ENCODE measurements at places on chromosomes 1 and 21. TPM values are rescaled to one million over a fixed set of nuclear protein-coding genes. Genes with fewer than 3 reads are reported as not detected.

DNA sequence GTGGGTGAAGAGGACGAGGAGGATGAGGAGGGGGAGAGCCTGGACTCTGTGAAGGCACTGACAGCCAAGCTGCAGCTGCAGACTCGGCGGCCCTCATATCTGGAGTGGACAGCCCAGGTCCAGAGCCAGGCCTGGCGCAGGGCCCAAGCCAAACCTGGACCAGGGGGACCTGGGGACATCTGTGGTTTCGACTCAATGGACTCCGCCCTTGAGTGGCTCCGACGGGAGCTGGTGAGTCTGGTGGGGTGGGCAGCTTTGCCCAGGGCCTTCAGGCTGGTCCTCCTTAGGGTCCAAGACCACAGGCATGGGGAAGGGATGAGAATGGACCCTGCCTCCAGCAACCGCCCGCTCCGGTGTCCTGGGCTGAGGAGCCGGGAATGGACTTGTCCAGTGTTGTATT, 430 bp downstream of the FAM167B start:
- peaks cover 37% of the 10 kb centered on the region for H3K4me1 ChIP-seq
- H3K27ac ChIP-seq: peak overlapping the region; percentile 91
- peaks cover 14% of the 10 kb centered on the region for H3K36me3 ChIP-seq
- H3K4me3 ChIP-seq: no peak overlapping the region
- no peak for DNase-seq
- H3K27me3 ChIP-seq: no peaks in the 10 kb centered on the region

GRCh38 chr1:147772570-147772969, 12.2 kb upstream of the GJA5 start:
- no peak overlapping the region for H3K27ac ChIP-seq
- DNase-seq: no peak
- H3K4me1 ChIP-seq: no peaks in the 10 kb centered on the region
- H3K36me3 ChIP-seq: no peaks in the 10 kb centered on the region
- H3K27me3 ChIP-seq: no peaks in the 10 kb centered on the region

GRCh38 chr21:34706337-34706736, 37.5 kb downstream of the CLIC6 start:
- H3K4me1 ChIP-seq: peaks cover 20% of the 10 kb centered on the region
- H3K27me3 ChIP-seq: no peaks in the 10 kb centered on the region
- H3K27ac ChIP-seq: no peak overlapping the region
- no peak overlapping the region for H3K4me3 ChIP-seq

GORAB gene
- 11.5 TPM for total RNA-seq

DNA sequence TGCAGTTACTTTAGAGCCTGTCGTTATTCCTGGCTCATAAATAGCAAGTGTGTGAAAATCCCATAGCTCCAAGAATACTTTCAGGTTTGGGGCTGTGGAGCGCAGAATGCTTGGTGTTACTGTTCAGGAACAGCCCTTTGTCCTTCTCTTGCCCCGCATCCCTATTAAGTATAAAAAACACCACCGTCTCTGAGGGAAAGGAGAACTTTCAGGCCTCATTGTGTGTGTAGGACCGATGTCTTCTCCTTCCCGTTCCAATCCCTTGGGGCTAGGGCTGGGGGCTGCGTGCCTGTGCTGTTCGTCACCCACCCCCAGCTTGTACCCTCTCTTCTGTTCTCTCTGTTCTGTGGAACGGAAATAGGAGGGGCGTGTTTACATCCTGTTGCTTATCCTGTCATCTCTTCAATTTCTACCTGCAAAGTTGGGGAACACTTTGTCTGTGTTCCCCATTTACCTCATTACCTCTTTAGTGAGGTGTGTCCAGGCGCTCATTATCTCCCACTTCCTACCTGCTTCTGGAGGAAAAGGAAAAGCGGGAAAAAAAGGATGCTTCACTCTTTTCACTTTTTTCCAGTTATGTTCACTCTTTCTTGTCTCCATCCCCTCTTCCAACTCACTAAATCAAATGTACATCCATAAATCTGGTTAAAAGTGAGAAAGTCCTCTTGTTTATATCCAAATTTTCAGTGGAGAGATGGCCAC, 788 bp upstream of the TXNIP start:
- H3K27me3 ChIP-seq: no peaks in the 10 kb centered on the region
- H3K4me1 ChIP-seq: peaks cover 48% of the 10 kb centered on the region
- H3K27ac ChIP-seq: peak overlapping the region; percentile 91
- H3K36me3 ChIP-seq: peaks cover 36% of the 10 kb centered on the region
- peak overlapping the region; percentile 97 for H3K4me3 ChIP-seq

GRCh38 chr1:214582289-214582891, 20.6 kb upstream of the CENPF start:
- H3K4me1 ChIP-seq: no peaks in the 10 kb centered on the region
- no peak for DNase-seq
- H3K36me3 ChIP-seq: no peaks in the 10 kb centered on the region
- H3K27me3 ChIP-seq: no peaks in the 10 kb centered on the region
- H3K4me3 ChIP-seq: no peak overlapping the region
- no peak overlapping the region for H3K27ac ChIP-seq

GRCh38 chr1:18940303-18941020, 16.0 kb downstream of the IFFO2 start:
- H3K36me3 ChIP-seq: peaks cover 7% of the 10 kb centered on the region
- no peaks in the 10 kb centered on the region for H3K27me3 ChIP-seq
- DNase-seq: no peak

GRCh38 chr1:64892576-64893573, 73.5 kb downstream of the JAK1 start:
- peaks cover 77% of the 10 kb centered on the region for H3K4me1 ChIP-seq
- no peak overlapping the region for H3K4me3 ChIP-seq
- peak overlapping the region; percentile 9 for H3K27ac ChIP-seq
- H3K36me3 ChIP-seq: no peaks in the 10 kb centered on the region
- no peak for DNase-seq

GRCh38 chr1:3642919-3643675, 6.8 kb downstream of the WRAP73 start:
- H3K4me1 ChIP-seq: no peaks in the 10 kb centered on the region
- no peaks in the 10 kb centered on the region for H3K36me3 ChIP-seq
- no peak for DNase-seq
- no peak overlapping the region for H3K4me3 ChIP-seq
- H3K27ac ChIP-seq: no peak overlapping the region

- H3K27ac ChIP-seq: no peak overlapping the region
- H3K4me3 ChIP-seq: no peak overlapping the region
- H3K27me3 ChIP-seq: no peaks in the 10 kb centered on the region
- H3K4me1 ChIP-seq: no peaks in the 10 kb centered on the region
- DNase-seq: no peak
Observed at GRCh38 chr1:17416389-17416788, 23.1 kb downstream of the RCC2 start.

DNA sequence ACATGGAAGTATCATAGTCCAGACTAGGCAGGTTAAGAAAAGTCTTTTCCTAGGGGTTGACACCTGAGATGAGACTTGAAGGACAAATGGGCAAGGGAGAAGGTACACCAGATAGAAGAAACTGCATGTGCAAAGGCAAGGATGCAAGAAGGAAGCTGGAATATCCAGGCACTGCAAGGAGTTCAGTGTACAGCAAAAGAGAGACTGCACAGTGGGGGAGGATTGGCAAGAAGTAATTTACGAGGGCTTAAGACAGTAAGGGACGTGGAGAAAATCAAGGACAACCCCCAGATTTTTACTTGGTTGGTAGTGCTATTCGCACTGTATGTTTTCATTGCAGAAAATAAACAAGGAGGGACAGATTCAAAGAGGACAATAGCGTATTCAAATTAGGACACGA, 58.5 kb downstream of the DNM3 start:
- no peak for DNase-seq
- no peaks in the 10 kb centered on the region for H3K36me3 ChIP-seq
- no peak overlapping the region for H3K4me3 ChIP-seq

DNA sequence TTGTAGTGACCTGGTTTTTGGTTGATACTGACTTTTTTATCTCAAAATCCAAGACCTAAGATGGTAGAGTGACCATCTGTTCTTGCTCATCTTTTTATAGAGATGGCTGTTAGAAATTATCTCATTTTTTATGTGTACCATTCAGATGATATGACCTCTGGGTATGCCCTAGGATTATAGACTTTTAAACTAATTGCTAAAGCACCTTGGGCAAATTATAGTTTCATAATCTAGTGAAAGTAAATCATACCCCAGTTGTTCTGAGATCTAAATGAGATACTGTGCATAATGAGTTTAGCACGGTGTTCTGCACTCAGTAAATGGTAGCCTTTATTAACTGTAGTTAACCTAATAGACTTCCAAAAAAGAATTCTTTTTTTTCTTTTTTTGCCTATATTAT, 182.6 kb upstream of the L1TD1 start:
- no peak overlapping the region for H3K4me3 ChIP-seq
- DNase-seq: no peak
- H3K27me3 ChIP-seq: no peaks in the 10 kb centered on the region

GRCh38 chr21:44887807-44888580, 14.5 kb upstream of the PTTG1IP start:
- H3K27me3 ChIP-seq: no peaks in the 10 kb centered on the region
- peaks cover 4% of the 10 kb centered on the region for H3K4me1 ChIP-seq
- no peak for DNase-seq
- no peak overlapping the region for H3K27ac ChIP-seq
- no peak overlapping the region for H3K4me3 ChIP-seq
- peaks cover 24% of the 10 kb centered on the region for H3K36me3 ChIP-seq

PPM1J gene
- total RNA-seq: 1.6 TPM

DNA sequence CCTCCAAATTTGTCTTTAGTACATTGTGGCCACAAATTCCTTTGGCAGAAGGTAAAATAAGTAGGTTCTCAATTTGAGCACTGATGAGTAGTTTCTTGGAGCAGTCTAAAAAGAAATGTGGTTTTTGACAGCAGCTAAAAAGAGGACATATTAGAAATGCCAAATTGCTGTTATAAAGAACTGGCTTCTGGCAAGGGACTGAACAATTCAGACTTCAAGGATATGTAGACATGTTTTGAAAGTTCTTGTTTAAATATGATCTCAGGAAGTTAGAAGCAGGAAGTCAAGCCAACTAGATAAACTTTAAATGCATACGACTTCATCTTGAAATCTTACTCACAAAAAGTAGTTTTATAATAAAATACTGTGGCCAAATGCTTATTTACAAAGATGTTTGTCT, 18.8 kb downstream of the C1orf52 start:
- H3K27ac ChIP-seq: no peak overlapping the region
- DNase-seq: no peak
- no peak overlapping the region for H3K4me3 ChIP-seq
- H3K36me3 ChIP-seq: no peaks in the 10 kb centered on the region
- H3K27me3 ChIP-seq: no peaks in the 10 kb centered on the region

RPTN gene
- not detected for total RNA-seq

FCRLB gene
- total RNA-seq: 1.5 TPM

RGS8 gene
- not detected for total RNA-seq

CAPN8 gene
- total RNA-seq: not detected

LRRC7 gene
- not detected for total RNA-seq

CYP4X1 gene
- not detected for total RNA-seq

GRCh38 chr1:63320022-63320721, 2.2 kb upstream of the FOXD3 start:
- no peak overlapping the region for H3K4me3 ChIP-seq
- peaks cover 67% of the 10 kb centered on the region for H3K27me3 ChIP-seq
- no peaks in the 10 kb centered on the region for H3K4me1 ChIP-seq
- H3K36me3 ChIP-seq: no peaks in the 10 kb centered on the region
- H3K27ac ChIP-seq: no peak overlapping the region

DNA sequence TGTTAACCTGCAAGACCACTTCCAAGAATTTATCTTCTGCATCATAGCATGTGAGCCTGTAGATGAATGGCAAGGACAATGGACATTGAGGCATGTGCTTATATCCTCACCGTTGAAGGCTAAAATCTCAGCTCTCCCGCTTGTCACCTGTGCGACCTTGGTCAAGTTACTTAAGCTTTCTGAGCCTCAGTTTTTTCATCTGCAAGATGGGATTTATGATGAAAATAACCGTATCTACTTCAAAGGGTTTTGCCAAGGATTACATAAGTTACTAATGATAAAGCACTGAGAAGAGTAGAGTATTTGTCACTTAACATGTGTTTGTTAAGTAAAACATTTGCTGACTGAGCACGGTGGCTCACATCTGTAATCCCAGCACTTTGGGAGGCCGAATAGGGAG, 14.9 kb downstream of the RAP1GAP start:
- no peak overlapping the region for H3K4me3 ChIP-seq
- peaks cover 12% of the 10 kb centered on the region for H3K4me1 ChIP-seq
- no peaks in the 10 kb centered on the region for H3K36me3 ChIP-seq
- no peaks in the 10 kb centered on the region for H3K27me3 ChIP-seq

CCDC27 gene
- not detected for total RNA-seq

ETNK2 gene
- total RNA-seq: 10.1 TPM

GRCh38 chr1:53550201-53550741, 91.1 kb downstream of the DMRTB1 start:
- DNase-seq: no peak
- no peak overlapping the region for H3K4me3 ChIP-seq
- no peaks in the 10 kb centered on the region for H3K4me1 ChIP-seq
- no peaks in the 10 kb centered on the region for H3K36me3 ChIP-seq

FAM43B gene
- total RNA-seq: not detected

ARV1 gene
- total RNA-seq: 11.5 TPM

Measured in naive thymus-derived CD4-positive, alpha-beta T cell (primary cell).